ENCODE measurements at places on chromosomes 2 and 18.

GRCh38 chr18:23108496-23108895 is 26.8 kb upstream of the CABLES1 start:
- DNase-seq, result no peak

GRCh38 chr2:21411741-21412140 is 288.0 kb downstream of the TDRD15 start:
- no peak for DNase-seq

DNA sequence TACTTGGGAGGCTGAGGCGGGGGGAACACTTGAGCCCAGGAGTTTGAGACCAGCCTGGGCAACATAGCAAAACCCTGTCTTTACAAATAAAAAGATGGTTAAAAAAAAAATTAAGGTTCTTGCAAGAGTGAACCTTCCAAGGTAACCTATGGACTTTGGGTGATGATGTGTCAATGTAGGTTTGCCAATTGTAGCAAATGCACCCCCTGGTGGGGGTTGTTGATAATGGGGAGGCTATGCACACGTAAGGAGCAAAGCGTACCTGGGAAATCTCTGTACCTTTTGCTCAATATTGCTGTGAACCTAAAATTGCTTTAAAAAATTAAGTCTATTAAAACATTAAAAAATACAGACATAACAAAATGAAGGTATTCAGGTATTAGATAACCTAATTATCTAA is 70.4 kb downstream of the CWC22 start:
- no peak for DNase-seq

- peak; percentile 94 for DNase-seq
Measured at GRCh38 chr18:5630057-5630899, 86.5 kb upstream of the EPB41L3 start.

DNA sequence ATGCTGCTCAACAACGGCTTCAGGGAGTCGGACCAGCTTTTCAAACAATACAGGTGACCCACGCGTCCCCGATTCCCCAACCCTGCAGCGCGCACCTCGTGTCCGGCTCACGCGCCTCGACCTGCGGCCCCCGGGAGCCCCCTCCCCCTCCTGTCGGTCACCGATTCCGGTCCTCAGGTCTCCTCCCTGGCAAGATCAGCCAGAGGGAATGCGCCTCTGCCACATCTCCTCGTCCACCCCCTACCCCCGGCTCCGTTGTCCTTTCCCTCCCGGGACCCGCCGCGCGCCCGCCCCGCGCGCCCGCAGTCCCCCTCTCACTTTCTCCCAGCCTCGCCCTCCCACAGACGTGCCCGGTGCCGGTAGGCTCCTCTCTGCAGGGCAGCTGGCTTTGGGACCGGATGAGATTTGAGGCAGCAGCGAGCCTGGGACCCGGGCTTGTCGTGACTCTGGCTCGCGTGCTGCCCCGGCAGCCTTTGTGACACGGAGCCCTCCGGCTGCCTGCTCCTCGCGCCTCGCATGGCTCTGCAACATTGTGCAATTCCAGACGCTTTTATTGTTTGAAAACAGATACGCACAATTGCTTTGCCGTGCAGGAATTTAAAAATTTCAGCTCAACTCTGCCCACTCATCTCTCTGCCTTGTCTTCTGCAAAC is 558 bp downstream of the TTC39C start:
- DNase-seq, result peak; percentile 32

DNA sequence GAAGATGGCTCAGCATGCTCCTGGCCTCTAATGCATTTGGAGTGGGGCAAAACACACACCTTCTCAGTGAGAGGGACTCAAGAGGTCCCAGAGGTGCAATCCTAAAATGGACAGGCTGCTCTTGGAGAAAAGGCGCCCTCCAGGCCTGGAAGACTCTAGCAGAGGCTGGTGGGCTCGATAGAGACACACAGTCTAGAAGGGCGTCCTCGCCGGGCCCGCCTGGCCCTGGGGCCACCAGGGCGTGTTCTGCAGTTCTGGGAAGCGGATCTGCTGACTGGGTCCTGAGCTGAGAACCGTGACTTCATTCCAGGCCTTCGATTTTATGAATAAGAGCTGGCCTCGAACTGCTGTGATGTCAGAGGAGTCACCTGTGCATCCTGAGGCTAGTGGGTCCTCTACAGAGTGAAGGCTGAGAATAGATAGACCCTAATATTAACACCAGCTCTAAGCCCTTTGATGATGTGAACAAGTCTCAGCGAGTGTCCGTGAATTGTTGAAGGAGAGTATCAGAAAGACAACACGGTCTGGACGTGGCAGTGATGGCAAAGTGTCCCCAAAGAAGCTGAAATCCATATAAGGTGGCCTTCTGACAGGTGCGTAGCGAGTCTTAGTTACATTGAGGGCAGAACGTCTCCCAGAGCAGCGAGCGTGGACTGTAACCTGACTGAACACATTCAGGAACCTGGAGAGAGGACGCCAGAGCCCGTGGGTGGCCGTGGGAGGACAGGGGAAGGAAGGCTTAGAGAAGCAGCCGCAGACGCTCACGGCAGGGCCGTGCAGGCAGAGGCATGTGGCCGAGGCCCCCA is 136.9 kb downstream of the PTGR3 start:
- DNase-seq, result no peak

DNA sequence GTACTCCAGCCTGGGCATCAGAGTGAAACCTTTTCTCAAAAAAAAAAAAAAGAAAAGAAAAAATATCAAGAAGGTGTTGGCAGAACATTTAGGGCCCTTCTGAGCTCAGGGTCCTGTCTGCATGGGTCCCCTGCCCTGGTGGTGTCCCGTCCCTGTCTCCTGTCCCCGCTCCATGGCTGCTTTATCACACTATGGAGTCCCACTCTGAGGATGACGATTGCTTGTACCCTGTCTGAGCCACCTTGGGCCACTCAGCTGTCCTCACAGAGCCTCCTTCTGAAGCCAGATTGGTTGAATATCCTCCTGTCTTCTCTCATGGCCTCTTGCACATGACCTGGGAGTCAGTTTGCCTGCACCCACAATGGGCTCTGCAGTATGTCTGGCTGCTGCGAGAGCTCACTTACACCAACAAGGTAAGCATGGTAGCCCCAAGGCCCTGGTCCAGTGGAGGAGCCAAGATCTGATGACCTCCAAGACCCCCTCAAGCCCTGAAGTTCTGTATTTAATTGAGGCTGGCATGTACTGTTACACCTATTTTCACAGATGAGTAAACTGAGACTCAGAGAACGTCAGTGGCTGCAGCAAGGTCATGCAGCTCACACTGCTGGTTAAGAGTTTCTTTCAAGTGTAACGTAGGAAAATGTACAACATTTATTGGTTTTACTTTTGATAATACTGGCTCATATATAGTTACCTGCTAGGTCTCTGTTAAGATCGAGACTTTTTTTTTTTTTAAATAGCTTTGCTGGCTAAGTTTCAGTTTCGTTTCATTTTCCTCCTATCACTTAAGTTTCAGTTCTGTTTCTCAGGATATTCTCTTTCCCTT is 16.9 kb upstream of the ZCCHC2 start:
- no peak for DNase-seq

GRCh38 chr2:85330839-85331636 is 3.2 kb upstream of the TGOLN2 start:
- DNase-seq, result no peak

- DNase-seq, result no peak
Measured at GRCh38 chr2:76027761-76028160, 317.0 kb upstream of the GCFC2 start.
